Calu3 (cell line): ENCODE measurements at places on chromosomes 1 and 21. TPM values are rescaled to one million over a fixed set of nuclear protein-coding genes. Genes with fewer than 3 reads are reported as not detected.

DNA sequence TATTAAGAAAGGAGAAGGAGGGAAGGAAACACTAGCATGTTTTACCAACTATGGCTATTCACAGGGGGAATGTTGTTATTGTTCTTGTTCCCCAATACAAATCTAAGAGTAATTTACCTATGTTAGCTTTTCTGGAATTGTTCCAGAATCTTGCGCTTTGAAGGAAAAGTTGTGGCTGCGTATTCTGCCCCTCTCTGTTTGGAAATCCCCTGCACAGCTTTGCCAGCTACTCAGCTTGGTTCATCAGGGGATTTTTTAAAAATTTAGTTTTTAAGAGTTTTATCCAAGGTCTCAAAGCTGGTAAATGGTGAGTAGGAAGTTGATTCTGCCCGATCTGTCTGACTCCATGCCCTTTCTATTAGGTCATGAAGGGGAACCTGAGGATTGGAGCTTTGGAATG lies 9.5 kb upstream of the IRF6 start:
- no peak for DNase-seq

- no peak for DNase-seq
These were observed 5.8 kb downstream of the TINAGL1 start for GRCh38 chr1:31581821-31582810.

GRCh38 chr1:218349348-218350034 lies 4.4 kb downstream of the TGFB2 start:
- no peak for DNase-seq

DNA sequence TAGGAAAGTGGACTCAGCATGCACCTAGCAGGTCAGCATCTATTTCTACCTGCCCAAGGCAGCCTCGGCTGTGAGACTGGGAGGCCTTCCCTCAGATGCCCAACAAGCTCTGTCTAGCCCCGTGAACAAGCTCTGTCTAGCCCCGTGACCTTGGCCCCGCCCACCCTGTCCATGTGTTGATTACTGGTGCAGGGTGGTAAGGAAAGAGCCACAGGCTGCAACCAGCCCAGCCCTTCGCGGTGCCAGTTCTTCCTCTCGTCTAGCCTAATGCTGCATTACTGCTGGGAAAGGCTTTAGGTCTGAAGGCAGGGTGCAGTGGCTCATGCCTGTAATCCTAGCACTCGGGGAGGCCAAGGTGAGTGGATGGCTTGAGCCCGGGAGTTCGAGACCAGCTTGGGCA lies 2.2 kb downstream of the GPR153 start:
- DNase-seq = no peak

DNA sequence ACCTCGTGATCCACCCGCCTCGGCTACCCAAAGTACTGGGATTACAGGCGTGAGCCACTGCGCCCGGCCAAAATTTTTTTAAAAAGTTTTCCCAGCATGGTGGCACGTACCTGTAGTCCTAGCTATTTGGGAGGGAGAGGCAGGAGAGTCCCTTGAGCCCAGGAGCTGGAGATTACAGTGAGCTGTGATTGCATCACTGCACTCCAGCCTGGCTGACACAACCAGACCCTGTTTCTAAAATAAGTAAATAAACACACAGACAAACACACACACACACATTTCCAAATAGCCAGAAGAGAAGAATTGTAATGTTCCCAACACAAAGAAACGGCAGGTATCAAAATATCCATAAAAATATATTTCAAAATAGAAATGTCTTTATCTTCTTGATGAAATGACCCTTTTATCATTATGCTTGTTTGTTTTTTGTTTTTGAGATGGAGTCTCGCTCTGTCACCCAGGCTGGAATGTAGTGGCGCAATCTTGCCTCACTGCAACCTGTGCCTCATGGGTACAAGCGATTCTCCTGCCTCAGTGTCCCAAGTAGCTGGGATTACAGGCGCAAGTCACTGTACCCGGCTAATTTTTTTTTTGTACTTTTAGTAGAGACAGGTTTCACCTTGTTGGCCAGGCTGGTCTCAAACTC lies 9.3 kb downstream of the HES2 start:
- no peak for DNase-seq

- no peak for DNase-seq
These were observed 30.0 kb downstream of the IRF2BP2 start for GRCh38 chr1:234579967-234580366.

- no peak for DNase-seq
These were observed 65.1 kb upstream of the ATP1B1 start for GRCh38 chr1:169041366-169041765.

DNA sequence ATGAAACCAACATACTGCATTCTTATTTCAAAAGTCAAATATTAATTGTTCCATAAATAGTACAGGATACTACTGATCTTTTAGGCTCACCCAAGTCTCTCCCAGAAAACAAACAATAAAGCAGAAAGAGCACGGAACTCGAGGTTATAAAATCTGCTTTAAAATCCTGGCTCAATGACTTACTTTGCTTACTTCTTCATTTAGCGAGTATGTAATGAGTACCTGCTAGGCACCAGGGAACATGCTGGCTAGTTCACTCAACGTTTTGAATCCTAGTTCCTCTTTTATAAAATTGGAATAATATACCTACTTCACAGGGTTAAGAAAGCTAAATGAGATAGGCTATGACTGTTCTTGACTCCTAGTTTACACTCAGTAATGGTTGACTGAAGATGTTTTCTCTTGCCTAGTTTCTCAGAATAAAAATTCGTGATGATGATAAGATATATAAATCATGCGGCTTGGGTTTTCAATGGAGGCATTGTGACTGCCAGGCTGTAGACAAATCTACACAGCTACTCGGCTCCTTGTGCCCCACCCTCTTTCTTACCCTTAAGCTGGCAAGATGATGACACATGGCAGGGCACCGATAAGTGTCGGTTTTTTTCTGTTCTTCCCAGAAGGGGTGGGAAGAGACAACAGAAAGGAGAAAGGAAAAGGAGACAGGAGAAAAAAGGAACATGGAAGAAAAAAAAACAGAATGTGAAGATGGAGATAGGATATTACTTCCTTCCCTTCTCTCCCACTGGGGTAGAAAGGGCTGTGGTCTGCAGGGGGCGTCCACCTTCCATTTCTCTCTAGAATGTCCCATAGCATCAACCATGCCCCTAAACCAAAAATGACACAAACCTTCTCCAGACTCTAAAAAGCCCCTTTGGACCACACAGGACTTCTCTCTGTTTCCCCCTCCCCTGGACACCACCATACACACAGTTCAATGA lies 507.1 kb downstream of the SMYD3 start:
- no peak for DNase-seq

DNA sequence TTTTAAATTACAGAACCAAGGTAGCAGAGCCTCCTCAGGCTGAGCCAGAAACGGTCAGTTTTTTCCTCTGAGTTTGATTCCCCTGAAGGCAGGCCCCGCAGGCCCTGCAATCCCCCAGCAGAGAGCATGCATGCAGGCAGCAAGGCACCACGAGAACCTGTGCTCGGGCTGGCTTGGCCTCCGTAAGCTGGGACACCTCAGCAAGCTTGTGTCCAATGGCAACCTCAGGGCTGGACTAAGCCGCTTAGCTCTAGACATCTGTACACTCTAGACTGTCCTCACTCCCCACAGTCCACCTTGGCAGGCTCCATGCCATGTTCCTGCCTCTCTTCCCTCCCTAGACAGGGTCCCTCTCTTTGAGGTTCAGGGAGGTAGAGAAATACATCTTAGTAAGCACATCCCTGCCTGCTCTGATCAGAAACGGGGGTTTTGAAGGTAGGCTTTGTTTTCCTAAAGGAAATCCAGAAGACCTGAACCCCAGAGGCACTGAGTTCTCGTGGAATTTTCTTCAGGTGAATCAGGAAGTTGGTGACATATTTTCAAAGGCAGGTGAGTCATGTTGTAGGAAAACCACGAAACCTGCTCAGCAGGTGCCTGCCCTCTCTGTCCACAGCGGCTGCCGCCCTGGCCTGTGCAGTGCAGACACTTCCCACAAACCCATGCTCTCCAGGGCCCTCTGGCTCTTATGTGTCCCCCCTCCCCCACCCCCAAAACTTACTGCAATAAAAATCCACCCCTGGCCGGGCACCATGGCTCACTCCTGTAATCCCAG lies 7.0 kb downstream of the TMEM63A start:
- DNase-seq = peak; percentile 88

- no peak for DNase-seq
These were observed 251.2 kb upstream of the VAMP3 start for GRCh38 chr1:7519861-7520395.

DNA sequence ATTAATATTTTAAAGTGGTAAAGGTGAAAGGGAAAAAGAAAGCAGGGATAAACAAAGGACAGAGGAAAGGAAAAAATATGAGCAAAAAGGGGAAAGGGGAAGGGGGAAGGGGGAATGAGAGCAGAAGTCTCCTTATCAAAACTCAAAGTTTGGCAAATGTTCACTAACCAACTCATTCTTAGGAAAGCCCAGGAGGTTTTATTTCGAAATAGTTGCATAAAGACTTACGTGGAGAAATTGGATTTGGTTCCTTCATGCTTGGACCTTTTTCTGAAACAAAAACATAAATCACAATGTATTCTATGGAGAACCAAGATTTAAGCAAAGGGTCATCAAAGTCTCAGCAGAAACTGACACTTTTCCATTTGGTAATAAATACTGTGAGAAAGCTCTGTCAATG lies 188.1 kb downstream of the TGFBR3 start:
- no peak for DNase-seq

DNA sequence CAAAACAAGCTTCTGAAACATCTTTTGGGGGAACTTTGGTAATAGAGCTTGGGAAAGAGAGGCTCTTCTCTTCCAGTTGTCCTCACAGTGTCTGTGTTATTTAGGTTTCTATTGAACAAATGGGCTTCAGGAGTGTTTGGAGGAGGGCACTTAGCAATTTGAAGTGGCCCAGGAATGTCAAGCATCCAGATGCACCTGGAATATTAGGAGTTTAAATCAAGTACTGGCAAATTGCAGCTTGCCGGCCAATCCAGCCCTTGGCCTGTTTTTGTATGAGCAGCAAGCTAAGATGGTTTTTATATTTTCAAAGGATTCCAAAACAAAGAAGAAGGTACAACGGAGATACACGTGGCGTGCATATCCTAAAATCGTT lies 94.7 kb downstream of the CCDC185 start:
- no peak for DNase-seq

- no peak for DNase-seq
These were observed 59.0 kb downstream of the ALPL start for GRCh38 chr1:21568006-21568746.

GRCh38 chr1:73626326-73626725 lies 571.6 kb downstream of the LRRIQ3 start:
- DNase-seq = no peak

DNA sequence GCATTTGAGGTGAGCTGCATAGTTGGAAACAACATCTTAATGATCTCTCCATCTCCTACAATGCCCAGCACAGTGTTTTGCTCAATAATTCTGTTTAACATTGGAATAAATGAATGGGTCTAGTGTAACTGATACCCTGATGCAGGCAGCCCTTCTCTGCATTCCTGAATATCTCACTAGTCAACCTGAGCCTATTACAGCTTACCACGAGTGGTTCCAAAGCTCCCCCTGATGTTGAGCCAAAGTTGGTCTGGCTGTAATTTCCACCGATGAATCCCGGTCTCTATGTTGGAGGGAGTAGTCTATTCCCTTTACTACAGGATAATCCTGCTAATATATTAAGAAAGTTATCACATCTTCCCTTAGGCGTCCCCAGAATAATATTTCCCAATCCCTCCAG lies 63.8 kb downstream of the ZBTB18 start:
- DNase-seq = no peak

- DNase-seq = no peak
These were observed 75.8 kb upstream of the SELENON start for GRCh38 chr1:25724201-25724600.

- no peak for DNase-seq
These were observed 175.6 kb downstream of the FCRL5 start for GRCh38 chr1:157376681-157377080.

GRCh38 chr1:30522031-30523004 lies 201.1 kb downstream of the MATN1 start:
- no peak for DNase-seq

DNA sequence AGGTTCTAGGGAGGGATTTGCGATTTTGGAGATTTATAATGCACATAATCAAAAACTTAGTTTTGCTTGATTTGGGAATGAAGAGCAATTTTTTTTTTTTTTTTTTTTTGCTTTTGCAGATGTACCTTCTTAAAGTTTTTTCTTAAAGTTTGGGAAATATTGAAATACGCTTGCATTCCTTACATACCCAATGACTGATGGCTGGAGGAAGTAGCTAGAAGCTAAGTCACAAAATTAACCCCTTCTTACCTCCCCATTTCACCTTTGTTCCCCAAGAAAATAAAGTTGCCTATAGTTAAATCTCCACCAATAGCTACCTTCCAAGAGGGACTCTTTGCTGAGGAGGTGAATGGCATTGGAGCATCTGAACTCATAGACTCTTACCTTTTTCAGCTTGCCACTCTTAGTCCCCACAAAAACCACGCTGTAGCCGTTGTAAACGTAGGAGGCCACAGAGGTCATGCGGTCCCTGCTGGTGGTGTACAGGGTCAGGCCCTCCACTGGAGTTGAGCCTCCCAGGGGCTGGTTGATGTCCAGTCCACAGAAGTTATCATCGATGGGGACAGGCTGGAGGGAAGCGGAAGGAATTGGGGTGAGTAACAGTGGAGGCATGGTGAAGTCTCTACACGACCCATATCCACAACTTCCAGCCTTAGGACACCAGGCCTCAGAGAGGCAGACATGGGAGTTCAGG lies 34.1 kb downstream of the PLXNA2 start:
- DNase-seq = no peak

DNA sequence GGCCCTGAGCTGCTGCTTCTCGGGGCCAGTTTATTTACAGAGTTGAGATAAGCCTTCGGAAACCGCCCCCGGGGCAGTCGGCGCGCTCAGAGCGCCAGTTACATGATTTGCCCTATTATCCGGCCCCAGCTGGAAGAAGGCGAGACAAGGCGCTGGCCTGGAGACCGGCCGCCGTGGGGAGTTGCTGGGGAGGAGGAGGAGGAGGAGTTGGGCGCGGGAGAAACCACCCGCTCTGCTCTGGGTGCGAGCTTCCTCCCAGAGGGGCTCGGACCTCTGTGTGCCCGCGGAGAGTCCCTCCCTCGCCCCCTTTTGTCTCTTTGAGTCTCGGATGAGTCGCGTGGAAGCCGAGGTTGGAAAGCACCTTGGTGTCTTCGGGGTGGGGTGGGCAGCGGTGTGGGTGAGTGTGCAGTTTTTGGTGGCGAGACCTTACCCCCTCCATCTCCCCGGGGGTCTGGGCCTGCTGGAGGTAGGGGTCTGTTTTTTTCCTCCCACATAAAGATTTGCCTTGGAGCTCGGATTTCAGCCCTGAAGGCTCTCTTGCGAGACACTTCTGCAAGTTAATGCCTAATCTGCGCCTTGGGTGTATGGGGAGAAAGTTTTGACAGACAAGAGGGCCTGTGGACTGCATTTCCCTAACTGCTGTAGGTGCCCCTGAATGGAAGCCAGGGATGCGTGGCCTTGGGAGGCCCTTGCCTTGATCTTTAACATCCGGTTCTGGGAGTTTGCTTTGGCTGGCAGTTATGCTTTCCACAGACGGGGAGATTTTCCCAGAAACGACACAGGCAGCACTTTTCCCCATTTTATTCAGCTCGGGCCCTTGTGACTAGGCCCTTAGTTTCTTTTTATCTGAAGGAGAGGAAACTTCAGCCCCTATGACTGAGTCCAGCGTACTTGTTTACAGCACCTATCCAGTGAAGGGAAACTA lies 80.0 kb downstream of the NDUFS5 start:
- DNase-seq = peak; percentile 20

The MROH9 gene
- total RNA-seq = not detected in 2 replicates

The KCNE2 gene
- not detected in 2 replicates for total RNA-seq

The PLA2G2E gene
- not detected in 2 replicates for total RNA-seq

The HEYL gene
- total RNA-seq = 0.09 and 0.27 TPM in 2 replicates

The OR2T35 gene
- not detected in 2 replicates for total RNA-seq

The TIE1 gene
- not detected in 2 replicates for total RNA-seq

The RHBDL2 gene
- 9.4 and 10.9 TPM in 2 replicates for total RNA-seq

The S100A16 gene
- total RNA-seq = 247 and 255 TPM in 2 replicates

The EFNA1 gene
- total RNA-seq = 33.7 and 41.7 TPM in 2 replicates

The NPPA gene
- not detected in 2 replicates for total RNA-seq

The LIPI gene
- not detected in 2 replicates for total RNA-seq

The ATP1A4 gene
- total RNA-seq = not detected in 2 replicates

The PPM1J gene
- total RNA-seq = 1.3 and 2.2 TPM in 2 replicates
